ENCODE measurements at places on chromosomes 6 and 20.
A peak's percentile ranks its signal among the peaks of the same experiment; 100 is the strongest.

DNA sequence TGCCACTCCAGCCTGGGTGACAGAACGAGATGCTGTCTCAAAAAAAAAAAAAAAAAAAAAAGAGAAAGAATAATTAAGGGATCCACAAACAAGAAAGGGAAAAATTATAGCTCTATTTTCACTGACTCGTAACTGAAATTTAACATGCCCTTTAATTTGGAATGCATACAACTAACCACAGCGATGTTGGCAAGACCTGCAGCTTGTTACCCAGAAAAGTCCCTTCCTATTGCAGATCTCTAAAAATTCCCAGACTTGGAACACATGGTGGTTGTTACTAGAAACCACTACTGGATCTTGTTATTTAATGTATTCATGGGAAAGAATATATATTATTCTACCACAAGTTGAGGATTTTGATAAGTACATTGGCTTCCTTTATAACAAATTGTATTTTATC is 27.8 kb upstream of the SMIM28 start:
- no peak for DNase-seq

DNA sequence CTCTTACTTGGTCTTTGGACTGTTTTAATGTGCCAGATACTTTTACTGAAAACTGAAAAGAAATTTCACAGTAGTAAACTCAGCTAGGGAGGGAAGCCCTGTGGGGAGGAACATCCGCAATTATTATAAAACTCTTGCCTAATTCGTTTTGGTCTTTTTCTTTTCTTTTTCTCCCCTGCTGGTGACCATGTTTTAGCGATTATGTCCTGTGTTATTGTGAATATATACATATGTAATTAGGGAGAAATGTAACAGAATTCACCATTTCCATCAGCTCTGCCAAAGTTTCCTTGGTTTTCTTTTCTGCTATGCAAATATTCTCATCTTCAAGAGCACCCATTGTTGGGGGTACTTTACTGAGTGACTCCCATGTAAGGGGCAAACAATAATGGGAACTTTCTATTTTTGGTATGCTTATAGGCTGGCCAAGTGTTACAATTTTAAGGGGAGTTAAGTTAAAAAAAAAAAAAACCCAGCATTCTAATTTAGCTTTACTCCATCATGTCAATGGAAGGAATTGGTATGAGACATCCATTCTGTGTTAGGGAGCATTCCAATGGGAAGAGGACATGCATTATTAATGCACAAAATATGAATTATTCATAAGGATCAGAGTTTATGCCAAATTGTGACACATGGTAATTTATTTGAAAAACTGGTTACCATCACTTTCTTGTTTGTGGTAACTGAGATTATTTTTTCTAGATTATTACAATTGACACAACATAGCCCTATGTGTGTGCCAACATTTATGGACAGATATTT is 2.0 kb downstream of the DOK5 start:
- DNase-seq, result peak; percentile 32

DNA sequence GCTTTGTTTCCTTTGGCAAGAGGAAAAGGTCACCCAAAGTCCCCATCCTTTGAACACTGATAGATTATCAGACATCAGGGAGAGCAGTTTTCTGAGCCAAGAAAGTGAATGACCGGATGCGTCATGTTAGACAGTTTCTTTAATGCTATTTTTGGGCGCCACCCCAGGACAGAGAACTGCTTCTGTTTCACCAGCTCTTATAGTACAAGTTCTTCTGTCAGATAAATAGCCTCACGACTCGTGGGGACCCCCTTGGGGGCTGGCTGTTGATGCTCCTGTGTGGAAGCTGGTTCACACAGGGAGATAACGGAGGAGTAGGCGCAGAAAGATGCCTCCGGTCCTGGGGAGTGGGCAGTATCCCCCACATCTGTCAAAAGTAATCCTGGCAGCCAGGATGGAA is 54.6 kb downstream of the NPEPL1 start:
- DNase-seq, result no peak

DNA sequence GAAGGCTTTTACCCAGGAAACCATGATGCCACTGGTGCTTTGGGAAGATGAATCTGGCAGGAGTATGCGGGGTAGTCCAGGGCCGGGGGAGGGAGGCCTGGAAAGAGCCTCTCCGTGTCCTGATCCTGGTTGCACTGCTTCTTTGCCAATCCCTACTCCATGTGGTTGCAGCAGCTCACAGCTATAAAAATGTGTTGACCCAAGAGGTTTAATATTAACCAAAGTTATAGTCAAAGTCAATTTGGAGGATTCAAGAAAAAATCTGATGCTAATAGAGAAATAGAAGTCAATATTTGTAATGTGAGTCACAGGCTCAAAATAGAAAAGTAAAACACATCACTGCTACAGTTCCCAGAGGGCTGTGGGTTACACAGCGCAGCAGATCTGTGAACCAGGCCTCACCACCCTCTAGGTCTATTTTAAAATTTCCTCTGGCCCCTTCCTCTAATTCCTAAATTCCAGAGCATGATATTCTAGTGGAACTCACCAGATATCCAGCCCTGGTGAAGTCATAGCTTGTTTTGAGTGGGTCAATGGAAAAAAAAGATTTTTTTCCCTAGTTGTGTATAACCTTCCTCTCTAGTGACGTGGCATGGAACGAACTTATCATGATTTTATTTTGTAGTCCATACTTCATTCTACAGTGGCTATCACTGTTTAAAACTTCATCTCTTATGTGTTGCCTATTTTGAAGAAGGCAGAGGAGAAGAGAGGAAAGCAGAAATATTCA is 63.2 kb upstream of the BMP2 start:
- DNase-seq, result peak; percentile 68

DNA sequence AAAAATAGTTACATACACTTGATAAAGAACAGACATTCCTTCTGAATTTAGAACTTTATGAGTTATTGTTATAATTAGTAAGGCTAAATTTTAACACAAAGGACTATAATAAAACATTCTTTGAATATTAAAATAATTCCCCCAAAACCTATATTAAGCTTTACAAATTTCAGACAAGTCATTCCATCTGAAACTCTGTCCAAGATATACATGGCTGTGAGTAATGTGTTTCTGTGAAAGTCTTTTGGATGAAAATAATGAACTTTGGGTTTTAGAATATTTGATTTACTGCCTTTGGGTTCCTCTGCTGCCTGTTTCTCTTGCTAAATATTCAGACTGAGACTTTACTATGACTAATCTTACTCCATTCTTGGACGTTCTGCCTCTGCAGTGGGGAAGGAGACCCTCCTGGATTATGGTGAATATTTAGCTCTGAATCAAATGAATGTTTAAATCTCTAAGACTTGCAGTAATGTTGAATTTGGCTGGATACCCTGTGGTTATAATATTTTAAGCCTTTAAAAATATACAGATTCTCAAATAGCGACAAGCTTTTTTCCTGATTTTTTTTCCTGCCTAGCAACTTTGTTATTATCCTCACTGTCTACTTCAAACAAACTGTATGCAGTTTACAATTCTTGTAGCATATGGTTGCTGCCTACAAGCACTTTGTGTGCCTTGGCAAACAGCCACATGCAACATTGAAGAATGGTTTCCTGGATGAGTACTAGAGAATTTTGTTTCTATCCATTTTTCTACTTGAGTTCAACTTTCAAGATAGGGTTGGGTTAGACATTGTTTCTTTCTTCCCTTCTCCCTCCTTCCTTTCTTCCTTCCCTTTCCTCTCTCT is 51.4 kb downstream of the TXLNB start:
- DNase-seq, result peak; percentile 85

DNA sequence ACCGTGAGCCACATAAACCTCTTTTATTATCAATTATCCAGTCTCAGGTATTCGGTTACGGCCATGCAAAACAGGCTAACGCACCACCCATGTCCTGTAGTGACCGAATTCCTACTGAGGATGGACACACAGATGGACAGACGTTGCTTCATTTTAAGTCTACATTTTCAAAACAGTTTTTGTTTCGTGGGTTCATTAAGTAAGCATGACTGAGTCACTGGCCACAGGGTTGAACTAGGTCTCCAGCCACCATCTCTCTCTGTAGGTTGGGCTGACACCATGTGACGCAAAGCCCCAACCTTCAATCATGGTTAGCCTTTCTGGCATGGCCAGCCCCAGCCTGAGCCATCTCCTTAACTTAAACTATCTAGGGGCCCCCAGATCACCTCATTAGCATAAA is 110.0 kb upstream of the SLC22A23 start:
- DNase-seq, result no peak

DNA sequence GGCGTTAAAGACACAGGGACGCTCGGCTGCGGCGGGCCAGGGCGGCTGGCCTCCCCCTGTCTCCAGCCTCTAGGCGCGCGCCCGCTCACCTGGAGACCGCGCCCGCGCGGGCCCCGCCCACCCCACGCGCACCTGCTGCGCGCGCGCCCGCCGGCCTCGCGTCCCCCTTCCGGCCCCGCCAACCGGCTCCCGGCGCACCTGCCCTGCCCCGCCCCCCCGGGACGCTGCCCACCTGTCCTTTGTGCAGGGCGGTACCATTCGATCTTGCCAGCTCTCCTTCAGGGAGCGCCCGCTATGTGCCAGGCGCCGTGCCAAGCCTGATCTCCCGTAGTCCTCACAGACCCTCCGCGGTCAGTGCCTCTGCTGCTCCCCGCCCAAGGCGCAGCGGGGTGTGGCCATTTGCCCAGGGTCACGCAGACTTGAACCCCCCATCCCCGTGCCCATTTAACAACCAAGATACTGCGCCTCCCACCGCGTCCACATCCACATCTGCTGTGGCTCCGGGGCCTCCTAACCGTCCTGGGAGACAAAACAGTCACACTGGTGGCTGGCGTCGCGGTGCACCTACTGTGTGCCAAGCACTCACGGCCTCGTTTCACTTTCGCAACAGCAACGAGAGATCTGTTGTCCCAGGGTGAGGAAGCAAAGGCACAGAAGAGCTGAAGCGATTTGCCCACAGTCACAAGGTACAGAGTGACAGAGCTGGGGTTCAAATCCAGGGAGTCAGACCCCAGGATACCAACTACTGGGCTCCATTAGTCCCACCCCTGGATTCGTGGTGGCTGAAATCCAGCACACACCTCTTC is 48.1 kb downstream of the NOL4L start:
- no peak for DNase-seq

DNA sequence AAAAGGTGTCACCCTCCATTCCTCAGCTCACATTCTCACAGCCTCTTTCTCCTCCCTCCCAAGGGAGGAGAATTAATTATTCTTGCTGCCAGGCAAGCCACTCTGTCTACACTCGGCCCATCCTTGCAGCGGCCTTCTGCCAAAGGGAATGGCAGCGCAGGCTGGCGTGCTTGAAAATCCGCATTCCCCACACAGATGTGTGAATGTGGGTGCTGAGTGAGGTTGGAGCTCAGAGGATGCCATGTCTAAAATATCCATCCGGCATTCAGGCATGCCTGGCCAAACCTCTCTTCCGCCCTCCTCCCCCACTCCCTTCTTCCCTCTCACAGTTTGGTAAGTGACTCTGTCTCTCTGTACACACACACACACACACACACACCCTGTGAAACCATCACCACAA is 27.7 kb downstream of the PNPLA1 start:
- no peak for DNase-seq

GRCh38 chr20:38700926-38701325 is 23.4 kb upstream of the SLC32A1 start:
- DNase-seq, result no peak

DNA sequence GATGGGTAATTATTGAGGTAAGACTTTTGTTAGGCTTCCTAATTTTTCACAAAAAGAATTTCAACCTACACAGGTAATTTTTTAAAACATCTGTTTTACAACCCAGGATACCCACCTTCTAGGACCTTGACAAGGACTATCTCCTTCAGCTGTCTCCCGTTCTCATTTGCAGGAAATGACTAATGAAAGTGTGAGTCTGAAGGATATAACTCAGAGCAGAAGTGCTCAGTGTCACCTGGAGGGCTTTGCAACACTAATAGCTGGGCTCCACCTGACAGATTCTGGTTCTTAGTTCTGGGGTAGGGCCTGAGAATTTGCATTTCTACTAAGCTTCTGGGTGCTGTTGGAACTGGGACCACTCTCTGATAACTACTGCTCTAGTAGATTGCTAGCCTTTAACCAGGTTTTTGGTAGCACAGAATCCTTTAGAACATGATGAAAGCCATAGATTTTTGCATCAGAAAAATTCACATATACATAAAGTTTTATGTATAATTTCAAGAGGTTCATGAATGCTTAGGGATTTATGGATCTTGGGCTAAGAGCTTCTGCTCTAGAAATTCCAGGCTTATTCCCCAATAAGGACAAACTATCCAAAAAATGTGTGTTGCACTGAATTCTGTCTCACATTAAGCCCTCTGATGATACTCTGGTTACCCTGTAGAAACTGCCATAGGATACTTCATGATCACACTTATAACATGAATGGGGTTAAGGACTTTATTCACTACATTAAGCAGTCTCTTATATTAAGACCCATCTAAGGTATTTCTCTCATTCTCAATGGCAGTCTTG is 30.3 kb downstream of the AK9 start:
- DNase-seq, result peak; percentile 27

- DNase-seq, result peak; percentile 76
These were observed 83.5 kb downstream of the NDUFAF5 start for GRCh38 chr20:13868331-13868730.

GRCh38 chr6:166494101-166494441 is 92.4 kb downstream of the RAMACL start:
- DNase-seq, result no peak

DNA sequence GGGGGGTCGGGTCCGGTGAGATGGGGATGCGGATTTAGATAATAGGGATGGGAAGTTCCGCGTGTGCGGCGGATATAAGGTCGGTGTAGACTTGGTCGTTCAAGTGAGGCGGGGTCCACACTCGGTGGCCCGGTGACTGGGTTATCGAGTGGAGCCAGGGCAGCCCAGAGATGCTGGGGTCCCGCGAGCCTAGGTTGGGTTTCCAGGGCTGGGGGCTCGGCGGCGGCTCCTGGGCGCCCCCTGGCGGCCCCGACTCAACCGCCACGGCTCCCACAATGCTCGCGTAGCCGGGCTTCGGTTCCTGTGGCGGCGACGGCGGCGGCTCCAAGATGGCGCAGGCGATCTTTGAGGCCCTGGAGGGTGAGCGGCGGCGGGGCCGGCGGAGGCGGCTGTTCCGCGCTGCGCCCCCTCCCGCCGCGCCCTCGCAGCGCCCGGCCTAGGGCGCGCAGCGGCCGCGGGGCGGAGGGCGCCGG is at the start of gene ZNF341:
TSS of gene ZNF341 (plus strand) at position 304 of the 473 bp plus-strand sequence. CDS start at position 330, 26 bp downstream.
- peak; percentile 75 for DNase-seq

- DNase-seq, result no peak
These were observed 14.7 kb downstream of the ENPP3 start for GRCh38 chr6:131651782-131652181.

- no peak for DNase-seq
These were observed 668.2 kb upstream of the GJE1 start for GRCh38 chr6:141464490-141464889.

GRCh38 chr6:34576286-34576955 is 20.3 kb upstream of the SPDEF start:
- DNase-seq, result no peak

GRCh38 chr6:151063842-151064647 is 175.7 kb upstream of the AKAP12 start:
- no peak for DNase-seq

- no peak for DNase-seq
These were observed 91.3 kb downstream of the ADGRB3 start for GRCh38 chr6:68726337-68726736.

DNA sequence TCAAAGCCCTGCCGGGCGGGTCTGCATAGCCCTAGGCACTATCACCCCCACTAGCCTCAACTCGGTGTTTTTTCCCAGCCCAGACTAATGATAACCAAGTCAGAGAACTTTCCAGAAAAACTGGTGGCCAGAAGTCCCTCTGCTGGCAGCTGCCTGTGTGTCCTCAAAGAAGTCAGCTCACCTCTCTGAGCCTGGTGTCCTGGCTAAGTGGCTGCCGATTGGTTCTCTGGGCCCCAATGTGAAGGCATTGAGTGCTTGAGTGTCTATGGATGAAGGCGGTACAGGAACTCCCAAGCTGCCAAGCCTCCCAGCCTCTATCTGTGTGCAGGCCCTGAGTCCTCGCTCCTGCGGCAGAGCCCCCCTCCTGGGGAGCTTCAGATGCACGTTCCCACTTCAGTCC is 355.6 kb downstream of the TAF4 start:
- DNase-seq, result no peak
